ENCODE measurements at places on chromosomes 2 and 18.
A peak's percentile ranks its signal among the peaks of the same experiment; 100 is the strongest.

GRCh38 chr2:178806543-178806942, 680 bp downstream of the TTN start:
- DNase-seq, result no peak

- no peak for DNase-seq
Measured at GRCh38 chr2:47737-48136, 1.4 kb upstream of the FAM110C start.

- DNase-seq, result no peak
Measured at GRCh38 chr2:37644191-37644590, 27.3 kb downstream of the CDC42EP3 start.

GRCh38 chr18:48181087-48181823, 227.9 kb downstream of the ZBTB7C start:
- DNase-seq, result no peak

- peak; percentile 92 for DNase-seq
Measured at GRCh38 chr2:96869281-96869821, 529 bp downstream of the SEMA4C start.

DNA sequence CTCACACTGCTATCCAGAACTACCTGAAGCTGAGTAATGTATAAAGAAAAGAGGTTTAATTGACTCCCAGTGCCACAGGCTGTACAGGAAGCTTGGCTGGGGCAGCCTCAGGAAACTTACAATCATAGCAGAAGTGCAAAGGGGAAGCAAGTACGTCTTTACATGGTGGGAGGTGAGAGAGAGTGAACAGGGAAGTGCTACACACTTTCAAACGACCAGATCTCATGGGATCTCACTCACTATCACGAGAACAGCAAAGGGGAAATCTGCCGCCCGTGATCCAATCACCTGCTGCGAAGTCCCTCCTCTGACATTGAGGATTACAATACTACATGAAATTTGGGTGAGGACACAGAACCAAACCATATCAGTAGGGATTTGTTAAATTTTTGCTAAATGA, 150.4 kb upstream of the NXPH2 start:
- no peak for DNase-seq

DNA sequence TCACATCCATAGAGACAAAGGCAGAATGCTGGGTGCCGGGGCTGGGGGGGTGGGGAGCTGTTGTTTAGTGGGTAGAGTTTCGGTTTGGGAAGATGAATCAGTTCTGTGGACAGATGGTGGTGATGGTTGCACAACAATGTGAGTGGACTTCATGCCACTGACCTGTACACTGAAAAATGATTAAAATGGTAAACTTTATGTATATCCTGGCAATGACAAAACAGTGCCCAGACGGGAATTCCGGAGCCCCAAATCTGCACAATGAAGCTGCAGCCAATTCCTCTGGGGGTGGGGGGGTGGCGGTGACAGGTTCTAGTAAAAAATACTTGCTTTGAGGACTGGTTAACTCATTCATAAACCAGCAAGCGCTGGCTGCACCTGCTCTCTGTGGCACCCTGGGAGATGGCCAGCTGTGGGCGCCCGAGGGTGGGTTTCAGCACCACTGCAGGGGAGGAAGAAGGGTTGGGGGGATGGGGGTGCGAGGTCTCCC, 81.8 kb upstream of the HPCAL1 start:
- no peak for DNase-seq

DNA sequence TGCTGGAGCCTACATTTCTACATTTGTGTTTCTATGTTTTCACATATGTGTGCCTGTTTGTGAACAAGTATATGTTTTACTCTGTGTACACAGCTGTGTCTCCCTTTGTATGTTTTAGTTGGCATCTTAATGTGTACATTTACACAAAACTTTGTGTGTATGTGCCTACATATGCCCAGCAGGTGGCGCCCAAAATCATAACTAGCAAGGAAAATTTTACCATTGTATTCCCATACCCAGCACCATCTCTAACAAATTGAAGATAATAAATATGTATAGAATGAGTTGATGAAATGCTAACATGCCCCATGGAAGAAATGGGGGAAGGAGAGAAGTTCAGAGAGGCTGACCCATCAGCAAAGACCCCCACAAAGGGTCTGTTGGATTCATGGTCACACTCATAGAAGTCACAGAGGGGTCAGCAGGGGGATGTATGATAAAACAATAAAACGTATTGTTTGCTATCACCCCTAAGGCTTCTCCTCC, 48.1 kb downstream of the PKDCC start:
- DNase-seq, result no peak

- no peak for DNase-seq
Measured at GRCh38 chr2:199984159-199984558, 28.8 kb downstream of the MAIP1 start.

DNA sequence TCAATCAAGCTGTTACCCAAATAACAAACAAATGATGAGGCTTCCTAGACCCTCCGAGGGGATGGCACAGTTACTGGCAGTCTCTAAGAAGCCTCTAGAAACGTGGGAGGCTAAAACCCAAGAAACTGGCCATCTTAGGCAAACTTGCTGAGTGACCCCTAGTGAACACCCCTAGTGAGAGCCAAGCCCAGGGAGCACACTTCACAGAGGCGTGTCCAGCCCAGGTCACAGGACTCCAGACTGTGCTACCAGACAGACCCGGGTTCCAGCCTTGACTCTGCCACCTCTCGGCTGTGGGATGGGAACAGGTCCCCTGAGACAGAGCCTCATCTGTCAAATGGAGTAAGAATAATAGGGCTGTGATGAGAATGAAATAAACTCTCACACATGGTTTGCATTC, 83.5 kb upstream of the ASAP2 start:
- DNase-seq, result no peak

DNA sequence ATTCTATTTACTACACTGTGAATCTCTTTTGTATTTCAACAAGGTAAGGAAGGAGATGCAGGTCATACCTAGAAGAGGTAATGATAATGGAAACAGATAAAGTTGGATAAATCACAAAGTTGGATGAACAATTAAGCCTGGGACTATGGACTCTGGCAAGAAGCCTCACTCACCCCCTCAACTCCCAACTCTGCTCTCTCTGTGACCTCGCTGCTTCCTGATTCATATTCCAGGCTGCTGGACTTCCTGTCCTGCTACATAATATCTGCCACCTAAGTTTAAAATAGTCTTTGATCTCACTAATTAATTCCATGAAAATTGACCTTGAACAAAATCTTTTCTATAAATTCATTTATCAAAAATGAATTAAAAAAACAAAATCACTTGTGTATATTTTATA, 215.3 kb downstream of the CALCRL start:
- no peak for DNase-seq

Measured in ascending aorta (tissue), 2 donors.